Stimulated activated CD8-positive, alpha-beta memory T cell treated with anti-CD3 and anti-CD28 coated beads, Interleukin-7, amount 100 ng/mL, for 1 hour (primary cell): ENCODE measurements at places on chromosomes 7 and 10.

DNA sequence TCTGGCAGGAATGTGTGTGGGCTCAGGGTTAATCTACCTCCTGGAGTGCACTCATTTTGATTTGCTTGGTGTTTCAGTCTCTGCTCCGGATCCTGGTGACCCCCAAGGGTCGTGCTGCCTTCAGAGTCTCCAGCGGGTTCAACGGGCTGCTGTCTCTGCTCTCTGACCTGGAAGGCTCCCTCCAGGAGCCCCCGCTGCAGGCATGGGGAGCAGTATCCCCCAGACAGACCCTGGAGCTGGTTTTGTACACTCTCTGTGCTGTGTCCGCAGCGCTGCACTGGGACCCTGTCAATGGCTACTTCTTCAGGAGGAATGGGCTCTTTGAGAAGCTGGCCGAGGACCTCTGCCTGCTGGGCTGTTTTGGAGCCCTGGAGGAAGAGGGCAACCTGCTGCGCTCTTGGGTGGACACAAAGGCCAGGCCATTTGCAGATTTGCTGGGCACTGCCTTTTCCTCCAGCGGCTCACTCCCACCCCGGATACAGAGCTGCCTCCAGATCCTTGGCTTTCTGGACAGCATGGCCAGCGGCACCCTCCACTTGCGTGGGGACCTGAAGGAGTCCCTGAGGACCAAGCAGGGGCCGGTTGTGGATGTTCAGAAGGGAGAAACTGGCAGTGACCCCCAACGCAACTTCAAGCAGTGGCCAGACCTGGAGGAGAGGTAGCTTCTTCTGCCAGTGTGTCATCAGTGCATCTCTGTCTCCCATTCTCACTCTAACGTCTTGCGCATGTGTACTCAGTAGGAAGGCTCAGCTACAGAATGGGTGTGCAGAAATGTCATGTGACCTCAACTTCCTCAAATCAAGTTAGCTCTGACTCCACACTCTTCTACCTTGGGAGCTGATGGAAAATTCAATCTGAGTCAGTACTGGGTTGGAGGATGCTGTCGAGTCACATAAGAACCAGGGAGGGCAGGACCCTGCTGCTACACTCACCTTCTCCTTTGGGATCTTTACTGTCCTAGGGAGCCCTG, 58.5 kb downstream of the WDFY4 start:
- DNase-seq, result no peak

DNA sequence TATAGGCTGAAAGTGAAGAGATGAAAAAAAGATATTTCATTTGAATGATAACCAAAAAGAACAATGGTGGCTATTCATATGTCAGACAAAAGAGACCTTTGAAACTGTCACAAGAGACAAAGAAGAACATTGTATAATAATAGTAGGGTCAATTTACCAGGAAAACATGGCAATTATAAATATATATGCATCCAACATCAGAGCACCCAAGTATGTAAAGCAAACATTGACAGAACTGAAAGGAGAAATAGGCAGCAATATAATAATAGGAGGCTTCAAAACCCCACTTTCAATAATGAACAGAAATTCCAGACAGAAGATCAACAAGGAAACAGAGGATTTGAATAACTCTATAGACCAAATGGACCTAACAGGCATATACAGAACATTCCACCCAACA, 876.2 kb downstream of the GRID1 start:
- no peak for DNase-seq

- no peak for DNase-seq
Observed at GRCh38 chr10:118800920-118801319, 46.1 kb upstream of the CACUL1 start.

GRCh38 chr7:135169141-135169963, 1.2 kb downstream of the CYREN start:
- DNase-seq, result no peak

DNA sequence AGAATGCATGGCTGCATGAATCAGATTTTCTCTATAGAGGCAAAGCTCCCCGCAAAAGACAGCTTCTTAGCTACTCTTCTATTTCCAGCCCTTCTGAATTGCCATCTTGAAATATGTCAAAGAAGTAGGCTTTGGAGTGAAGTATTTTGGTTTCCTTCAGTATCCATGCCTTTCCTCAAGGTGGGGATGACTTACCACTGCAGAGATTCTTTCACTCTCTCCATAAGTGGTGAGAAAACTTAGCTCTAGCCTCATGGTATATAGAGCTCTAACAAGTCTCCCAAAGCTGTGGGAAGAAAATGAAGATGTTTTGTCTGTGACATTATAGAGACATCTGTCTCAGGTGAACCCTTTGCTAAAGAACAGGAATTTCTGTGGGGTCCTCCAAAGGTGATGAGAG, 89.6 kb upstream of the ITGB1 start:
- no peak for DNase-seq
